Left renal pelvis (tissue), 4 donors: ENCODE measurements at places on chromosomes 13 and 19.

GRCh38 chr19:3057275-3057714 lies 5.0 kb downstream of the TLE5 start:
- no peak for DNase-seq

DNA sequence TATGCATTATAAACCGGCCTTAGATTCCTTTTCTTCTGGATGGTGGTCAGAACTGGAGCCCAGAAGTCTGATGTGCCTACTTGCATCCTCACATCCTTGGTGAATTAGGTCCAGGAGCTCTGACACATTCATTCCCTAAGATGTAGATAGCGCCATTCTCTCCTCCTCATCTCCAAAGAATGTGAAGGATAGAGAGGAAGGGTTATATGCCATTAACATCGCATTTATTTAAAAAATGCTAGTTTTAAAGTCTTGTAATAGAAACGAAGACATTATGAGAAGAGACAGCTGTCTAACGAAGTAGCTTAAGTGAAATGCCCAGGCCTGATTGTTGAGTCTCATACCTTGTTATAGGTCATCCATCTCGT lies 9.7 kb downstream of the MBNL2 start:
- DNase-seq, result no peak

GRCh38 chr13:27956576-27957300 lies 12.4 kb downstream of the CDX2 start:
- no peak for DNase-seq

DNA sequence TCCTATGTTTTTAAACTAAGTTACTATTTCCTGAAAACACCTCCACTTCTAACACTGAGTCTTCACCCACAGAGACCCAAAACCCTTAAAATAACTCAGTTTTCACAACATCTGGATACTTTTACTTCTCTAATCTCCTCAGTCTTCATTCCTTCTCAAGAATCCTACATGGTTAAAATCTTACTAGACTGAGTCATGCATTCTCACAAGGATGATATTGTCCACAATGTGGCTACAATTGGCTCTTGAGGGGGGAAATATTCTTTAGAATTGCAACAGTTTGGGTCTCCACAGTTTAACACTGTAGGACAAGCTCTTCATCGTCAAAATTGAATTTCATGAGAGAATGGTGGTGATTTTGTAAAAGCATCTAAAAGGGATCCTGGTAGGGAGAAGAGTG lies 397.1 kb downstream of the SLITRK5 start:
- no peak for DNase-seq

GRCh38 chr13:101763191-101763590 lies 310.7 kb downstream of the ITGBL1 start:
- no peak for DNase-seq

DNA sequence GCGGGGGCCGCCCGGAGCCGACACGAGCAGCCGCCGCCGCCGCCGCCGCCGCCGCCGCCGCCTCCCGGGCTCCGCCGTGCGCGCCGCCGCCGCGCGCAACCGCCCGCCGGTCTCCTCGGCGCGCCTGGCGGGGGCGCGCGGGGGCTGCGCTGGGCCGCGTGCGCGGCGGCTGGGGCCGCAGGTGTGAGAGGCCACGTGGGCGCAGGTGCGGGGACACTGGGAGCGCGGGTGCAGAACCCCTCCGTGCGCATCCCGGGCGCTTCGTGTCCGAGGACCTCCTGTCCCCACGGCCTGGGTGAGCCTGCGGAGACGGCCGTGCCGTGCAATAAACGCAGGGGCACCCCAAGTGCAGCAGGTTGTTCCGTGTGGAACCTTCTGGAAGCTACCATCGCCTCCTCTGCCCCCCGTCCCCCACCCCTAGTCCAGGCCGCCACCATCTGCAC lies at the start of gene LINGO3:
Gene LINGO3, minus strand, starts transcription at position 41 of the 443 bp plus-strand sequence. CDS start 16,378 bp downstream, outside the sequence.
- DNase-seq, result no peak

- DNase-seq, result no peak
Observed at GRCh38 chr19:42086770-42087550, 11.0 kb downstream of the ZNF574 start.
